ENCODE measurements at places on chromosomes 1 and 21.

DNA sequence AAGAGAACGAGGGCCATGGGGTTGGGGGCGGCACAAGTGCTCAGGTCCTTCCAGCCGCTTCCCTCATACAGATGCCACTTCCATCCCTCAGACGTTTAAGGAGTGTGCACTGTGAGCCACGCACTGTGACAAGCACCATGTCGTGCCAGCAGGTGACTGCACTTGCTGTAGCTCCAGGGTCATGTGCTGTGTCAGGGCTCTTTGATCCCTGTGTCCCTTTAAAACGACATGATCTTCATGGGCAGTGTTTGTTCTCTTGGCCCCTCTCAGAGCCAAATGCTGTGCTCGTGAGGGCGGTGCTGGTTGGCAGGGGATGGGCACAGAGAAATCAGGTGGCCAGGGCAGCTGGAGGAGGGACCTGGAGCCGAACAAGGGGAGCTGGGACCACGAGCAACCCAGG is 19.9 kb downstream of the IL10RB start:
- no peak for DNase-seq

- DNase-seq, result no peak
Observed at GRCh38 chr1:228020686-228021354, 14.0 kb downstream of the WNT3A start.

DNA sequence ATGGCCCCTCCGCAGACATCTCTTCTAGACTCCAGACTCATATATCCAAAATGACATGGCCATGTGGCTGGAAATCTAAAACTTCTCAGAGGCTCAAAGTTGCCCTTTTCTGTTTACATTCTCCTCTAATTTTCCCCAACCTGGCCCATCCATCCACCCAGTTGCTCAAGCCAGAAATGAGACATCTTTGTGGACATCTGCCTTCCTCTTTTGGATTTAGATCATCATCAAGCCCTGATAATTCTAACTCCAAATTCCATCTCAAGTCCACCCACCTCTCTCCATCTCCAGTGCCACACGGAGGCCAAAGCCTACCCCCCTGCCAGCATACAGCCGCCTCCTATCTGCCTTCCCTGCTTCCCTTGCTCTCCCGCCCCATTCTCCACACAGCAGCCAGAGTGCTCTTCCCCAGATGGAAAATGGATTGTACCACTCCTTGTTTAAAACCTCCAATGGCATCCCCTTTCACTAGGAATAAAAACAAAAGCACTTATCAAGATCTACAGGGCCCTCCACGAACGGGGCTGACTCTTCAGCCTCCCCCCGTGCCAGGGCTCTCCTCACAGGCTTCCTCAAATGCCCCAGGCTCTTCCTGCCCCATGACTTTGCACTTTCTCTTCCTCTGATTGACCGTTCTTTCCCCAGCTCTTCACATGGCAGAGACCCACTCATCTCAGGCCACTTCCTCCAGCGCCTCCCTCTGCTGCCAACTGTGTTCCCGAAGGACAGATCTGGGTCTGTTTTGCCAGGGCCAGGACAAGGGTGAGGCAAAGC is 40.1 kb downstream of the SYT6 start:
- no peak for DNase-seq

GRCh38 chr1:35915693-35916092 is 15.2 kb upstream of the AGO3 start:
- DNase-seq, result no peak

DNA sequence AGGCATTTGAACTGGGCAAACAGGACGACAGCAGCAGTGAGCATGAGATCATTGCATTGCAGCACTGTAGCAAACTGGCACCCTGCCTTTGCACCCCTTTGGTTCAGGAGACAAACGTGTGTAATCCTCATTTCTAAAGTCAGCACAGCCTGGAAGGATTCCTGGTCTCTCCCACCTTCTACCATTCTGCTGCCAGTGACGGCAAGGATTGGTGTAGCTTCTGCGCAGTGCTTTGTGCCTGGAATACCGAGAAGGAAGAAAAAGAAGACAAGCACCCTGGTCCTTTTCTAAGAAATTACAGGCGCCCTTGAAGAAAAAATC is 805.3 kb downstream of the USP25 start:
- DNase-seq, result no peak

GRCh38 chr1:231890791-231891190 is 264.2 kb downstream of the DISC1 start:
- DNase-seq, result no peak

- DNase-seq, result no peak
Observed at GRCh38 chr1:30377230-30378002, 346.0 kb downstream of the MATN1 start.

DNA sequence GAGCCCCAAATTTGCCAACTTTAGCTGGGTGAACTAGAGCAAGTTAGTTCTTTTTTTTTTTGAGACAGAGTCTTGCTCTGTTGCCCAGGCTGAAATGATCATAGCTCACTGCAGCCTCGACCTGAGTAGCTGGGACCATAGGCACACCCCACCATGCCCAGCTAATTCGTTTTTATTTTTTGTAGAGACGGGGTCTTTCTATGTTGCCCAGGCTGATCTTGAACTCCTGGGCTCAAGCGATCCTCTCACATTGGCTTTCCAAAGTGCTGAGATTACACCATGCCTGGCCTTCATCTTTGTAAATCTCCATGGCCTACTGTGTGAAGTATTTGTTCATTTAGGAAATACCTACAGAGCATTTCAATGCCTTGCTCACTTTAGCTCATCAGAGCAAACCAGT is 105.6 kb upstream of the SLC44A3 start:
- DNase-seq, result no peak

- DNase-seq, result no peak
Observed at GRCh38 chr1:10117865-10118264, 85.1 kb downstream of the UBE4B start.

DNA sequence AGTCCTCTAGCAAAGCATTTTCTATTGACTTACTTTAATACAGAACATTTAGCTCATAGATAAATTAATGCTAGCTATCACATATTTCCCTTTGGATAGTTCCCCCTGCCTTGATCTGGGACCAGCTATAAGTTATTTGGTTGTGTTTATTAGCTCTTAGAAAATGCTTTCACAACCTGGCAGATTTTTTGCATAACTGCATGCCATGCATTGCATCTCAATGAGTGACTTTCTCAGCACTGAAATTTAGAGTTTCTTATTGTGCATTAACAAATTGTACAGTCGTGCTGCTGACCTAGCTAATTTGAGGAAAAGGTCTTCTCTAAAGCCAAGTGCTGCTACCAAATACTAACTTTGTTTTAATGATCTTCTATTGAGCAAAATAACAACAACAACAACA is 164.8 kb downstream of the PLPPR5 start:
- no peak for DNase-seq

DNA sequence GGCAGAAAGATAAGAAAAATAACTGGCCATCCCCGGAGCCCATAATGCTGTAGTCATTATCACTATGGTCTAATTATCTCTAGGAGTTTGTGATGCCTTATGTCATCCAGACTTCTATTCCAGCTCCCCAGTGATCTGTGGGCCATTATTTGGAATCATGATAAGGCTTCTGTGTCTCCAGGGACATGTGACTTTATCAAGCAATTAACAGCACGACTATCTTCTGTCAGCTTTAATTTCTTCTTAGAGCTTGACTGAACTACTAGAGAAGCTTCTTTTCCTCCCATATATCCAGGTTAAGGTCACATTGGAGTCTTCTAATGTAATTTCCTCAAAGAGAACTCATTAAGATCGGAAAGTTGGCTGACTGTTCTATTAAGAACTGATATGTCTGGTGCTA is 100.4 kb downstream of the LHX8 start:
- DNase-seq, result no peak

DNA sequence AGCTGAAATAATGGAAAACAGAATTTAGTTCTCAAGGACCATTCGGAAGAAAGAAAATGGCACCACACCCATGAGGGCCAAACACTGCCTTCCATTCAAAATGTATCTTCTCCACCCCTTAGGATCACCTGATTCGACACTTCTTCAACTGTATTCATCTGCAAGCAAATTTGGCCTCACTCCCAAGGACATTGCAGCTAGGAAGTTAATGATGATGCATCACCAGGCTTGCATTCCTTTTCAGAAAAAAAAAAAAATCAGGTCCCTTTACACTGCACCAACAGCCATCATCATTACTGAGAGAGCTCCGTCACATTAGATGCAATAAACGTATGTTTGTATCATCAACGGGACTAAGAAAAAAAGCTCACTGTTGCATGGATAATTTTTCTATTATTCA is 368.3 kb downstream of the PCP4 start:
- no peak for DNase-seq

GRCh38 chr1:19737104-19737825 is 62.5 kb downstream of the TMCO4 start:
- no peak for DNase-seq

DNA sequence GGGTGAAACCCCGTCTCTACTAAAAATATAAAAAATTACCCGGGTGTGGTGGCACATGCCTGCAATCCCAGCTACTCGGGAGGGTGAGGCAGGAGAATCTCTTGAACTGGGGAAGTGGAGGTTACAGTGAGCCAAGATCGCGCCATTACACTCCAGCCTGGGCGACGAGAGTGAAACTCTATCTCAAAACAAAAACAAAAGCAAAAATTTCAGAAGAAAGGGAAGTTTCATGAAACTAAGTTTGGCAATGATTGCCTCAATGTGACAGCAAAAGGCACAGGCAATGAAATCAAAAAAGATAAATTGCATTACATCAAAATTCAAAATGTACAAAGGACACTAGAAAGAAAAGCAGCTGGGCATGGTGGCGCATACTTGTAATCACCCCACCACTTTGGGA is 40.1 kb downstream of the BTF3L4 start:
- no peak for DNase-seq

GRCh38 chr1:174157157-174157806 is 2.0 kb upstream of the RABGAP1L start:
- DNase-seq, result no peak
